ENCODE measurements at places on chromosomes 1 and 21.

DNA sequence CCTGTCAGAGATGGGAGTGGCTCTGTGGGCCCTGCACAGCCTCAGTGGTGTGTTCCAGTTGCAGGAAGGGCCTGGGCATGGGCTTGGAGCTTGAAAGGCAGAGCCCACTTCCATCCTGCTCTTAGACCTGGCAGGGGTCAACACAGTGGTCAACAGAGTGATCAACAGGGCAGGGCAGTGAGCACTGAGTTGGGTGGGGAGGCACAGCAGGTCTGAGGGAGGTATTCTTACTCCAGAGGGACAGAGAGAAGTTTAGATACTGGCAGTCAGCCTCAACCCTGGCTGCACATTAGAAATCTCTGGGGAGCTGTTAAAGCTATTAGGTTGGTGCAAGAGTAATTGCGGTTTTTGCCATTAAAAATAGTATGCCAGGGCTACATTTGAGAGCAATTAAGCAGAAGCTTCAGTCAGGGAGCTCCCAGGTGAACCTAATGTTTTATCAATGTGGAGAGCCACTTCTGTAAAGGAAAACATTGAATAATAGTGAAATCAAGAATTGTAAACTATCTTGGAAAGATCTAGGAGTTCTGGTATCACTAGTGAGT is 37.7 kb downstream of the SH3BGR start:
- no peak for DNase-seq

DNA sequence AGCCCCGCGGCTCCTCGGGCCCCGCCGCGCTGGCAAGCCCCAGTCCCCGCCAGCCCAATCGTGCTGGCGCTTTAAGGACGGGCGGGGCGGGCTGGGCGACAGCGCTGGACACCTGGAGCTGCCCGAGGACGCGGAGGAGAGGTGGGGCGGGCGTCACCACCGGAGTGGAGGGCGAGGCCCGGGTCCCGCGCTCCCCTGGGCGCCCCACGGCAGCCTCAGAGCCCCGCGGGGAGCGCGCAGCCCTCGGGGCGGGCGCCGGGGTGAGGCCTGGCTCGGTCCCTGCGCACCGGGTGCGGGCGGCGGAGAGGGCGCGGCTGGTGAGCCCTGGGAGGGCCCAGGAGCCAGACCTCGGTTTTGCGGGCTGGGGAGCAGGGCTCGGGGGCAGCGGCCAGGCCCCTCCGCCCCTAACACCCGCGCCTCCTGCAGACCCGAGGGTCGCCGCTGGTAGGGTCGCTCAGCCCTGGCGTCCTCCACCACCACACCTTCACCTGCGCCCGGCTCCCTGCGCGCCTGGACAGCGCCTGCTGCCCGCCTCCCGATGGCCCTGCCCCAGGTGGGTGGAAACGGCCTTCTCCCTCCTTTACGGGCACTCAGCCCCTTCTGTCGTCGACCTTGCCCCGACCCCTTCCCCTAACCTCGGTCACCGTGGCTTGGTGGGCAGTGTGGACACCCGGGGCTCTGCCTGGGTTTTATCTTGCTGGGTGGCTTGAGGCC is at the start of gene TMEM61:
TSS of gene TMEM61 (plus strand) at position 101 of the 714 bp plus-strand sequence. CDS start at position 539, 438 bp downstream.
- DNase-seq: no peak

GRCh38 chr1:200353232-200353631 is 56.6 kb downstream of the ZNF281 start:
- DNase-seq: no peak

DNA sequence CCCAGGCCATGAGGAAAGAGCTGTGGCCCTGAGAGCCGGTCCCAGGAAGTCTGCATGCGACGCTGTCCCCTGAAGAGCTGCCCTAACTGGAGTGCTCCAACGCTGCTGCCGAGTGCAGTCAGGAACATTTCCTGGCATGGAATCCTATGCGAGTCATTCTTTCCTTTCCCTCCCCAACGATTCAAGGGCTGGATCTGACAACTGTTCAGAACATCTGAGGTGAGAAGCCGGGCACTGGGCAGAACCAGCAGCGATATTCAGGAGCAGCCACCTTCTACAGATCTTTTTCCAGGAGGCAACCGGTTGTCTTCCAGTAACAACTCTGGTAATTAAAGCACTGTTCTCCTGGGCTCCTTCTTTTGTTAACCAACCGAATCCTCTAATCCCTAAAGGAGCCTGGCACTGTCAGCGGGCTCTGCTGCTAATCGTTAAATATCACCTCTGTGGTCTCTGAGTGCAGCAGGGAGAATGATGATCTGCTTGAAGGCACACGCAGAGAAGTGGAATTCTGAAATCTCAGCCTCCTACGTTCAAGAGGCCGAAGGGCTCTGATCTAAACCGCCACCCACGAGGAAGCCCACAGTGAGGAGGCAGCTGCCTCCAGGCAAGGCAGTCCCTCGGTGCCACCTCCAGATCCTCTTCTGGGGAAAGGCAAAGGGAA is 55.8 kb downstream of the SLC45A1 start:
- DNase-seq: no peak

DNA sequence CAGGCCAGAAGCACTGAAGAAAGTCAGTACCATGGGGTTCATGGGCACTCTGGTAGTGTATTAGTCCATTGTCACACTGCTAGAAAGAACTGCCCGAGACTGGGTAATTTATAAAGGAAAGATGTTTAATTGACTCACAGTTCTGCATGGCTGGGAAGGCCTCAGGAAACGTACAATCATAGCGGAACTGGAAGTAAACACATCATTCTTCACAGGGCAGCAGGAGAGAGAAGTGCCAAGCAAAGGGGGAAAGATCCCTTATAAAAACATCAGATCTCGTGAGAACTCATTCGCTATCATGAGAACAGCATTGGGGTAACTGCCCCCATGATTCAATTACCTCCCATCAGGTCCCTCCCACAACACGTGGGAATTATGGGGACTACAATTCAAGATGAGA is 20.2 kb upstream of the ROR1 start:
- no peak for DNase-seq
